ENCODE measurements at places on chromosomes 16 and 17.

DNA sequence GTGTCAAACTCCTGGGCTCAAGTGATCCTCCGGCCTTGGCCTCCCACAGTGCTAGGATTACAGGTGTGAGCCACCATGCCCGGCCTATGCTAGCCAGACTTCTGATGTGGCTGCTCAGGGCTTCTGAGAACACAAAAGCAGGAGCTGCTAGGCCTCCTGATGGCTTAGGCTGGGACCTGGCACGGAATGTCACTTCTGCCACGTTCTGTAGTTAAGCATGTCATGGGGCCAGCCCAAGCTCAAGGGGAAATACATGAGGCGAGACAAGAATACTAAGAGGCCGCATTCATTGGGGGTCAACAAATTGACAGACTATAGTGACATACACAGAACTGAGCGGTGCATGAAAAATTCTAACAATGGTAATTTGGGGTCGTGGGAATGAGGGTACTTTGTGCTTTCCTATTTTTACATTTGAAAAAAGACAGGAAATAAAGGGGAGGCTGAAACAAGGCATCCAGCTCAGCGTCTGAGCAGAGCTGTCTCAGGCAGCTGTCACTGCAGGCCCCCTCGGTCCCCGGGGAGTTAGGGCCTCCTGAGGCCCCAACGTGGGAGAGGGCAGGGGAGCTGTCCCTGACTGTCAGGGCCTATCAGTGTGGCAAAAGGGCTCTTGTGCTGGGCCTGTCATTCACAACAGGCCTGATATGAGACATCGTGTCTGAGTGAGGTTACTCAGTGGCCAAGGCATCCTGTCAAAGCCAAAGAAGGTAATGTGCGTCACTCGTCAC is 26.4 kb downstream of the CFAP20 start:
- no peak for DNase-seq

- DNase-seq: no peak
Measured at GRCh38 chr16:57940382-57940966, 30.5 kb downstream of the CNGB1 start.

GRCh38 chr17:73112246-73112645 is 19.8 kb upstream of the SLC39A11 start:
- no peak for DNase-seq

DNA sequence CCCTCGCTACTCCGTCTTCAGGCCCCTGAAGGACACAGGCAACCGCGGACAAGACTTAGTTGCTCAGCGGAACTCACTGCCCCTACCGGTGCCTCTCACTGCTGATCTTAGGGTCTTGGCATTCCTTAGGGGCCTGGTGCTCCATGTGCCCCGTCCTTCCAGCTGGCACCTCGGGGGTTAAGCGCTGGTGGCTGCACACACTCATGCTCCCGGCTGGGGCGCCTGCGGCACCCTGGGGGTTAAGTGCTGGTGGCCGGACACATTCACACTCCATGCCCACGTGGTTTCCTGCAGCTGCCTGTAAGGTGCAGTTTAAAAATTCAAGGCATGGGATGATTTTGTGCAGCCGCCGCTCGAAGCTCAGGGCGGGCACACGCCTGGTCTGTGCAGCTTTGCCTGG is 45.1 kb downstream of the BAIAP2 start:
- no peak for DNase-seq

DNA sequence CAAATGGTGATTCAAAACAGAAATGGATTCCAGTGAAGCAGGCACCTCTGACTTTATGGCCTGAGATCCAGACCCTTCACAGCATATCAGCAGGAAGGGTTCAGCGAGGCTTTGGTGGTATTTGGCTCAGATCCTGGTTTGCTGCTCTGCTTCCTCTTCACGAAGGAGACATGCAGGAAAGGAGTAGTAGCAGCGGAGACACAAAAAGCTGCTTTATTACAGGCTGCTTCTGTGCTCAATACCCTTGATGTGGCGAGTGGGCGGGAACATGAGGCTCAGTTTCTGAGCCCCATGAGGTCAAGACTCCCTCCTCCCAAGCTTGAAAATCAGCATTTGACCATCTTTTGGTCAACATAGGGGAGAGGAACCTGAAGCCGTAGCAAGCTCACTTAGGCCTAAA is 213.3 kb upstream of the AXIN2 start:
- no peak for DNase-seq

GRCh38 chr17:31699886-31700285 is 159.2 kb downstream of the COPRS start:
- DNase-seq: no peak

- no peak for DNase-seq
Measured at GRCh38 chr16:77840673-77841501, 52.5 kb downstream of the VAT1L start.

- no peak for DNase-seq
Measured at GRCh38 chr16:82384017-82384416, 214.0 kb upstream of the MPHOSPH6 start.

- no peak for DNase-seq
Measured at GRCh38 chr16:30665155-30665829, 7.1 kb downstream of the FBRS start.

DNA sequence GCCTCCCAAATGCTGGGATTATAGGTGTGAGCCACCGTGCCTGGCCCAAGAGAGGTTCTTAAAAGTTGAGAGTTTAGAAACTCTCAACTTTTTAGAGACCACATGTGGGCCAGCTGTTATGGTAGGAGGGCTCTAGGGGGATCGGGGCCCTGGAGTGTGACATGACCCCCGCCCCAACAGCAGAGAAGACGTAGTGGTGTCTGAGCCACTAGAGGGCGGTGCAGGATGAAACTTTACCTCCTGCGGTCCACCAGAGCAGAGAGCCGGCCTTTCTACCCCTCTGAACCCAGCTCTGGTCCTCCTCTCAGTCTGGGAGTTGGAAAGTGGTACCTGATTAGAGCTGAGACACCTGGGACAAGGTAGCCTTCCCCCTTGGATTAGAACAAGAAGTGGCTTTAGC is 7.4 kb downstream of the CDK5RAP3 start:
- DNase-seq: peak; percentile 69

GRCh38 chr16:50182441-50182840 is 29.3 kb downstream of the TENT4B start:
- no peak for DNase-seq

GRCh38 chr16:75361936-75362335 is 71.4 kb downstream of the CFDP1 start:
- no peak for DNase-seq

DNA sequence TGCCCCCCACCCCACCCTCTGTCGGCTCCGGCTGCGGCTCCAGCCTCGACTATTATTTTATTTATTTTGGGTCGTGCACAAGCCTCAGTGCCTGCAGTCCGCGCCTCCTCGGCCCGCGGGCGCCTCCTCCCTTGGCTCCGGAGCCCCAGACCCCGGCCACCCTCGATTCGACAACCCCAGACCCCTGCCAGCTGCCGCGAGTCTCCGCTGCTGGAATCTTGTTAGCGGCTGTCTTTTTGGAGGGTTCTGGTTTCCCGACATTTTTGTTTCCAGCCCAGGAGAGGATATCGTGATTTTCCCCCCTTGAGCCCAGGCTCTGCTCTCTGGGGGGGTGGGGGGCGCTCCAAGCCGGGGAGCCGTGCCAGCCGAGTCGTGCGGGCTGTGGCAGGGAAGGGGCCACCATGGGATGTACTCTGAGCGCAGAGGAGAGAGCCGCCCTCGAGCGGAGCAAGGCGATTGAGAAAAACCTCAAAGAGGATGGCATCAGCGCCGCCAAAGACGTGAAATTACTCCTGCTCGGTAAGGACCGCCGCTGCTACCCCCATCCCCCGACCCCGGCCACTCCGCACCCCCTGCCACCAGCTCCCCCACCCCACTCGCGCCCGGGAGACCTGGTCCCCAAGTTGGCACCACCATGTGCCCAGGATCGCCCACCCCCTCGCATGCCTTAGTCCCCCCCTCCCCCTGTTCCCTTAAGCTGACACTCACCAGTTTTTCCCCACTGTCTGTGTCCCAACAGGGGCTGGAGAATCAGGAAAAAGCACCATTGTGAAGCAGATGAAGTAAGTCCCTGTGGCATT is 746 bp downstream of the GNAO1 start:
- DNase-seq: no peak

GRCh38 chr17:72124438-72124775 is 3.6 kb downstream of the SOX9 start:
- no peak for DNase-seq

GRCh38 chr16:47865337-47865855 is 290.4 kb downstream of the ABCC12 start:
- no peak for DNase-seq

- DNase-seq: no peak
Measured at GRCh38 chr16:49524216-49524946, 150.8 kb downstream of the C16orf78 start.

- DNase-seq: no peak
Measured at GRCh38 chr17:1007310-1008007, 10.5 kb downstream of the TIMM22 start.

- DNase-seq: no peak
Measured at GRCh38 chr17:35752945-35753764, at the start of gene GAS2L2. Gene GAS2L2 (minus strand): TSS chr17:35753239. CDS start chr17:35752850, 389 bp downstream.

Measured in activated naive CD4-positive, alpha-beta T cell treated with anti-CD3 and anti-CD28 coated beads, Interleukin-2, amount 10 ng/mL, durations not matched to agents 7 days and 5 days (primary cell).